Hippocampal formation (tissue), 2 donors: ENCODE measurements at places on chromosomes 4 and X.

- DNase-seq = no peak
Measured at GRCh38 chr4:184167576-184167975, 50.1 kb downstream of the ENPP6 start.

GRCh38 chrX:71225009-71225408 is 2.0 kb downstream of the GJB1 start:
- no peak for DNase-seq

GRCh38 chrX:38864165-38864564 is 62.9 kb downstream of the MID1IP1 start:
- no peak for DNase-seq

DNA sequence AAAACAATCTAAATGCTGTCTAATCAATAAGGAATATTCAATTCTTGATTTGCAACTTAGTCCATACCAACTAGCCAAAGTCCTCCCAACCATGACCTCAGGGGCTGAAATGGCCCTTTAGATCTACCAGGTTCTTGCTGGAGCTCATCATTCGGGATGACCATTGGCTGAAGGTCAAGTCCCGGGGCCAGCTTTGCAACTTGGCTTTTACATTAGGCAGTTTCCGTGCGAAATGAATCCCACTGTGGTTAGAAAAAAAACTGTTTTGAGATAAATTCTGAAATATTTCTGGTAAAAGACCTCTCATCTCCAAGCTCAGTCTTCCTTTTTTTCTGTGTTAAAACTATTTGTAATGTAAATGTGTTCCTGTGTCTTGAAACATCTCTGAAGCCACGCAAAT is 178.6 kb downstream of the TENM3 start:
- no peak for DNase-seq

GRCh38 chrX:79556800-79557199 is 189.7 kb upstream of the ITM2A start:
- DNase-seq = no peak

DNA sequence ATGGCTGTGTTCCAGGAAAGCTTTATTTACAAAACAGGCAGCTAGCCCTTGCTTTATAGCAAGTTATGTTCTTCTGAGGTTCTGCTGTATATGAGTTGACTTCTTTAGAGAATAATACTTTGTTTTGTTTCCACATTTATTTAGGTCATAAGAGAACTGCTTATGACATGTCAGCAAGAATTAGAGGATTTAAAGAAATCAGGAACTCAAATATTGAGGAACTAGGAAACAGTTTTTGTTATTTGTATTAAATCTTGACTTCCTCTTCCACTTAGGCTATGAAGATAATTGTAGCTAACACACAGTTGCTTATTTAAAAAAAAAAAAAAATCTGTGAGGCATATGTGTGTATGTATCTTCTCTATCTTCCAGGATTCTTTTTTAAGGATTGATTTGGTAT is 14.3 kb downstream of the ZRSR2 start:
- DNase-seq = no peak

DNA sequence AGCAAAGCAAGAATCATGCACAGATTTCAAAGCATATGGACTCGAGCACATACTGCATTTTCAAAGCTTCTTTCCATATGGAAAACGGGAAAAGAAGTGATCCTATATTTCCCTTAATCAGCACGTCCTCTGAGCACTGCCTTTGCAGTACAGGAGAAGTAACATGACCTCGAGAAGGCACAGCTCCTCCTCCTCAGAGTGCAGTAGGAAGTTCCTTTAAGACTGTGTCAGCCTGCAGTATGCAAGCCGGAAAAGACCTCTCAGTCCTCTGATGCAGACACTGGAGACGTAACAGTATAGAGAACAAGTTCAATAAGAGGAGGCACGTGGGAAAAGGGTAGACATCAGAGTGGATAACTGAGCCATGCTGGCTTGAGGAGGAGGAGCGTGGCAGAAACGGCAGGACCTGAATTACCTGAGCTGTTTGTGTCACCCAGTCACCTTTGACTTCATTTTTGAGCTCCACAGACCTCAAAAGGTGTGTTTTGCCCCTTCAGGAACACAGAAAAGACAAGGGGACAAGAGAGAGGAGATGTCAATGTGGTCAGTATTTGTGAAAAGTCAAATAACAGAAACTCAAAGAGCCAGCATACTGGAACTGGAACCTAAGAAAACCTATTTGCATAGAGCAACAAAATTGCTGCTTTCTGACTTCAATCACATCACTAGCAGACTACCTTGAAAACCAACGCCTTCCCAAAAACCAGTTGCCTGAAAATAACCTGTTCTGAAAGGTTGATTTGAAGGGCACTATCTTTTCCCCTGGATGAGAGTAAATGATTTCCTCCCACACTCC is 20.8 kb downstream of the IRF2 start:
- DNase-seq = no peak

- no peak for DNase-seq
Measured at GRCh38 chrX:72308566-72309296, 3.0 kb upstream of the CITED1 start.

DNA sequence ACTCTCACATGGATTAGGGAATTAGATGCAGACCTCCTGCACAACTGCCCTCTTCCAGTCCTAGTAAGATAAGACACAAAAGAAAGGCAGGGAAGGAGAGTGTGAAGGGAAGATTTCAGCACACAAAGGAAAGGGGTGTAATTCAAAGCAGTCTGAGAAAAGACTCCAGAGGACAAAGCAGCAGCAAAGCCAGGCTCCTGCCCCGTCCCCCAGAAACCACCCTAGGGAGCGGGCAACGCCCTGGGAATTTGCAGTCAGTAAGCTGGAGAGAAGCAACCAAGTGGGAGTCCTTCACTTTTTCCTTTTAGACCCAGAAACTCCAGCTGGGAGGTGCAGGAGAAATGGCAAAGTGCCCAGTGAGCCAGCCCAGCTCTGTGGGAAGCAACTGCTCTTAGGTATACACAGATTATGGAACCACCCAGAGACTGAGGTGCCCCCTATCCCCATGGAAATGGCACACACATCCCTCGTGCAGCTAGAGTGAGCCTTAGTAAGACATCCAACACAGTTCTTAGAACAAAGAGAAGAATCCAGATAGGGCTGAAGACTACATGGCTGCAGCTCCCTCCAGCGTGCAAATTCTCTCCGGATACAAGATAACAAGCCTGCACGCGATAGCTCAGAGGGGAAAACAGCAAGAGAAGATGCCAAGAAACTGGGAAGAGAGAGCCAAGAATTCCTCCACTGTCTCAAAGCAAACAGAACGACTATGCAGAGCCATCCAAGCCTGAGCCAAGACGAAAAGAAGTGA is 26.5 kb upstream of the IRAK1 start:
- peak; percentile 41 for DNase-seq

GRCh38 chr4:135966936-135967335 is 1565.4 kb downstream of the PCDH18 start:
- DNase-seq = no peak

DNA sequence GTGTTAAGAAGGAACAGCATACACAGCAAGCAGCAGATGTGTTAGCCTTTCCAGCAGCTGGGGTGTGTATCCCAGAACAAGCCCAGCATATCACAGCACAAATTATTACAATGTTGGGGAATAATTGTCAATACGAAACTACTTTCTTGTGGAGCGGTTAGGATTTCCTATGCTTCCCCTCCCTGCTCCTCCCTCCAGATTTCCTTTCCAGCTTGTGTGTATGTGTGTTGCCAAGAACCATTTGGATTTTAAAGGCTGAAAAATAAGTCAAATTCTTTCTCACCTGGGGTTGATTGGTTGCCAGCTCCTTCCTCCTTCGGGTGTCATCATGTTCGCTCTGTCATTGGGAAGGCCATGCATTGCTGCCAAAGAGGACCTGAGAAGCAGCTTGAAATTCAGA is 178.2 kb upstream of the FRMPD4 start:
- no peak for DNase-seq

GRCh38 chrX:118632862-118633261 is 94.5 kb upstream of the IL13RA1 start:
- no peak for DNase-seq

DNA sequence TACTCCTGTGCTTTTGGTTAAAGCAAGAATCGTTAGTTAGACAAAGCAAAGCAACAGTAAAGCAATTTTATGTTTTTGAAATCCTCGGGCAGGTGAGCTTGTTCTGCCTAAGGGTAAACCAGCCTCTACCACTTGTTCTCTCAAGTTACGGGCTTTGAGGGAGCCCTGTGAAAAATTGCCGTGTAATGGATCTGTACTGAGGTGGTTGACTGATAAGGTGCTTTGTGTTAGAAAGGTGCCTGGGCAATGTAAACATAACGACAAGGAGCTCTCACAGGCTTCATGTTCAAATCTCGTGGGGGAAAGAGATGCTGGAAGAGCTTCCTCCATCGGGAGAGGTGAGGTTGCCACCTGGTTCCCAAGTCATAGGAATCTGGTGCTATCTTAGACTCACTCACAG is 111.8 kb downstream of the TRAPPC11 start:
- no peak for DNase-seq

DNA sequence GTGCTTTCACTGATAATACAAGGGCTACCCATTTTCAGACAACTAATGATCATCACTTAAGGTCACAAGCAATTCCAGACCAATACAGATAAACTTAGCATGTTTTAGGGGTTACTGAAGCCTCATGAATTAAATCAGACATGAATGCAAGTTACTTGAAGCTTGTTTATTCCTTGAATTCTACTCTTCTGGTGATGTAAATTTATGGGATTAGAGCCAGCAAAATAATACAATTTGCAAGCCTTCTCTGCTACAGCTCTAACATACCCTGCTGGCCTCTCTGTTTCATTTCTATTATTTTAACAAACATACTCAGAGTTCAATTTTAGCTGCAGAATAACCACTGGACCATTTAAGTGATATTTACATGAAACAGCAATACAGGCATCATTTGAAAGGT is 60.7 kb downstream of the PCDH19 start:
- DNase-seq = no peak

- no peak for DNase-seq
Measured at GRCh38 chrX:56986138-56986537, 9.2 kb downstream of the SPIN3 start.

GRCh38 chr4:3871181-3871852 is 105.1 kb downstream of the ADRA2C start:
- no peak for DNase-seq

DNA sequence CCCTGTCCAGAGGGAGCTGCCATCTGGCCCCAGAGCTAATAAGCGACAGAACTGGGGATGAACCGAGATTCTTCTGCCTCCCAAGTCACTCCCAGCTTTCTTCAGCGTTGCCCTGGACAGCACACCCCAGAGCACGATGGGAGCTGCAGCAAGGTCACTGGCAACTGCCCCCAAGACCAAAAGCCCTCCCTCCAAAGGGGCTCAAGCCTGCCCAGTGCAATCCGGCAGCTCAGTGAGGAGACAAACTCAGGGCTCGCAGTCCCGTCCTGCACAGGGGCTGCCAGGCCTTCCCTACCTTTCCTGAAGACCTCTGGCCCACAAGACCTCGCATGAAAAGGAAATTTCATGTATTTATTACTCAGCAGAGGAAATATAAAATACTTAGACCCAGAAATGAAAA is 174.8 kb downstream of the BCOR start:
- DNase-seq = no peak

DNA sequence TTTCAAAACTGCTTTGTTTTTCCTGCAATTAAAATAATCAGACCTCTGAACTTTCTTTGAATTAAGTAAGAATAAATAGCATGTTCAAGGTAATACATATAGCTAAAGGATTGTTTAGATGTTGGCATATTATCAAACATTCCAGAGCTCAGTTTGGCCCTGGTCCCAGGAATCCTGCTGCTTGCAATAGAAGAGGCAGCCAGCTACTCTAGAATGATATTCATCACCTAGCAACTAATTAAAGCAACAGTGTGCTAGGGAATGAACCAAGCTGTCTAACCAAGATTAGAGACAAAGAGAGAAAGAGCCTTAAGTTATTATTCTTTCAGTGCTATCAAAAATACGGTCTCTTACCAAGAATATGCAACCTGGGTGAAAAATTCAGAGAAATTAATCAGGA is 460.9 kb downstream of the GABRG1 start:
- peak; percentile 15 for DNase-seq

GRCh38 chr4:150923945-150924344 is 91.1 kb downstream of the LRBA start:
- no peak for DNase-seq

GRCh38 chrX:68665502-68665901 is 18.0 kb downstream of the STARD8 start:
- no peak for DNase-seq

DNA sequence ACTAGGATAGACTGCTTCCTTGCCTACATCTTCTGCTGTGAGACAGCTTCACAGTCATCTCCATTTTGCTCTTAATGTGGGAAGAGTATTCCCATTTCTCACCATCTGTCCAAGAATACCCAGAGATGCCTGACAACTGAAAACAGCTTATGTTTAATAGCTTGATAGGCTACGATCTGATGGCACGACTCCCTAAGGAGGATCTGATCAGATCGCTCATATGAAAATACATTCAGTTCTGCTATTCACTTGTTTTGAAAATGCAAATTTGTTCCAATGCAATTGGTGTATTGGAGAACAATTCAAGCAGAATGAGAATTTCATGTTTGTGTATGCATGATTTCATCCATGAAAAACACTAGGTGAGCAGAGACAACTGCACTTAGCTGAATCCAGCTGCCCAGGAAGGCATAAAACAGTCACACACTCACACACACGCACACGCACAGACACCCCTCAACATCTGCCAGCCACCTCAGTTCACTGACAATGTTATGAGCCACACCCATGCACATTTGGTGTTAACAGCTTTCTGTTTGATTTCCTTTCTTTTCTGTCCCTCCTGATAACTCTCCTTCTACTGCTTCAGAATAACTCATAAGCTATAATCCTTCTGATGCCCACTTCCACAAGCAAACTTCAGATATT is 29.6 kb downstream of the TRIML1 start:
- DNase-seq = no peak

GRCh38 chrX:38474543-38474942 is 86.8 kb upstream of the TSPAN7 start:
- DNase-seq = no peak

GRCh38 chr4:54192811-54193210 is 36.3 kb upstream of the PDGFRA start:
- DNase-seq = no peak

DNA sequence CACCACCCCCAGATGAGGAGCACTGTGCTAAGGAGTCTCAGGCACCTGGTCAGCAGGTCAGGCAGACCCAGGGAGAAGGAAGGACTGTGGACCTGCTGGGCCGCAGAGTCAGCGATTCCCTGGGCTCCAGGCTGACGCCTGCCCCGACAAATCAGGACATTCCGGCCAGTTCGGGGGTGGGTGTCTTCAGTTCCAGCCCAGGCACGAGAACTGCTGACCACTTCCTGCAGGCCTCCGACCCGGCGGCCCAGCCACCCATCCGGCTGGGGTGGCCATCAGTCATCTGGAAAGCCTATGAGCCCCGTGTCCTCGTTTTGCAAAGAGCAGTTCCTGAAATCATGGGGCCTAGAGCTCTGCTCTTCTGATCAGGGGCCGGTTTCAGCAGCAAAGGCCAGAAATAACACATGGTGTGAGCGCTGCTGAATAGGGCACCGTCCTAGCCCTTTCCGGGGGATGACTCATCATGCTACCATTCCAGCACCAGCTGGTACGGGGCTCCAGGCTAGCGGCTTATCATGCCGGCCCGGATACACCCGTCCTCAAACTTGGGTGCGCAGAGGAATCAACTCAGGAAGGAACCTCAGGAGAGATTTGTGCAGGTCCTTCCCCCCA is 7.8 kb upstream of the SH3TC1 start:
- peak; percentile 41 for DNase-seq

- no peak for DNase-seq
Measured at GRCh38 chr4:101393256-101393655, 45.9 kb upstream of the PPP3CA start.

GRCh38 chr4:72858328-72858727 is 211.2 kb downstream of the COX18 start:
- DNase-seq = no peak
